ENCODE measurements at places on chromosomes 1 and 21.
A peak's percentile ranks its signal among the peaks of the same experiment; 100 is the strongest.

- DNase-seq: peak; percentile 25
Measured at GRCh38 chr1:248825136-248825535, 579 bp downstream of the SH3BP5L start.

- no peak for DNase-seq
Measured at GRCh38 chr1:29784276-29785136, 548.2 kb downstream of the PTPRU start.

DNA sequence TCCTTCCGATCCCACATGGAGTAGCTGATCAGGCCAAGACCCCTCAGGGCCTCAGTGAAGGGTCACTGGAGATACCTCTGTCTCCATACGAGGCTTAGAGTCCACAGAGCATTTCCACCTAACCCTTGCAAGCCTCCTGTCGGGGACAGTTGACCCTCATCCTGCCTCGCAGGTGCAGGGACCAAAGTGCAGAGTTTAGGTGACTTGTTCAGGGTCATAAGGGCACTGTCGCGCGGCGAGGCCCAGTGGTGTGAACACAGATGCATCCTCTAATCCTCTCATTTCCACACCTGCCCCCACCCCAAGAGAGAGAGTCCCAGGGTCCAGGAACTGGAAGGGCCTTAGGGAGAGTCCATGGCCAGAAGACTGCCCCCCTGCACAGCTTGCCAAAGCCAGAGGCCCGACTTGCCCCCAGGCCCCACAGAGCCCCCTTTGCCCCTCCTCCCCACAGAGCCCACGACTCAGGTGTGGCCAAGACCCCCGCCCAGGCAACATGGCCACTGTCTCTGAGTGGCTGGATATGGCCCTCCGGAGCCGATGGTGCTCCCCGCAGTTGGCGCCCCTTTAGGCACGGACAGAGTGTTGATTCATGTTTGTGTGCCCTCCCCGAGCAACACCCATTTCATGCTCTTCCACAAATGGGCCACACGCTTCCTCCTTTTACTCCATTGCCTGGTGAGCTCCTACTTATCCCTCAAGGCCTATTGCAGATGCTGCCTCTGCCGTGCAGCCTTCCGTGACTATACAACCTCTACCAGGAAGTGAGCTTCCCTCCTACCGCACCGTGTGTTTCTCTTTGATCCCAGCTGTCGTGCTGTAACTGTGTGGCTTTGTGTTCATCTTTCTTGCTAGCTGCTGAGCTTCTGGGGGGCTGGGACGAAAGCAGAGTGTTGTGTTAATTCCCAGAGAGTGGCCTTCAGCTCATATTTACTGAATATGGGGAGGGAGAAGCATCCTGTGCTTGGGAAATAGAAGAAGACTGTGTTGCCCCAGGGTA, 1.7 kb downstream of the TRPM2 start:
- no peak for DNase-seq

- DNase-seq: no peak
Measured at GRCh38 chr1:216499581-216500272, 76.5 kb upstream of the USH2A start.

All from right kidney (tissue), 9 donors.